Inflammatory macrophage treated with lipopolysaccharide for 4 hours (primary cell): ENCODE measurements at places on chromosomes 2 and 18.

DNA sequence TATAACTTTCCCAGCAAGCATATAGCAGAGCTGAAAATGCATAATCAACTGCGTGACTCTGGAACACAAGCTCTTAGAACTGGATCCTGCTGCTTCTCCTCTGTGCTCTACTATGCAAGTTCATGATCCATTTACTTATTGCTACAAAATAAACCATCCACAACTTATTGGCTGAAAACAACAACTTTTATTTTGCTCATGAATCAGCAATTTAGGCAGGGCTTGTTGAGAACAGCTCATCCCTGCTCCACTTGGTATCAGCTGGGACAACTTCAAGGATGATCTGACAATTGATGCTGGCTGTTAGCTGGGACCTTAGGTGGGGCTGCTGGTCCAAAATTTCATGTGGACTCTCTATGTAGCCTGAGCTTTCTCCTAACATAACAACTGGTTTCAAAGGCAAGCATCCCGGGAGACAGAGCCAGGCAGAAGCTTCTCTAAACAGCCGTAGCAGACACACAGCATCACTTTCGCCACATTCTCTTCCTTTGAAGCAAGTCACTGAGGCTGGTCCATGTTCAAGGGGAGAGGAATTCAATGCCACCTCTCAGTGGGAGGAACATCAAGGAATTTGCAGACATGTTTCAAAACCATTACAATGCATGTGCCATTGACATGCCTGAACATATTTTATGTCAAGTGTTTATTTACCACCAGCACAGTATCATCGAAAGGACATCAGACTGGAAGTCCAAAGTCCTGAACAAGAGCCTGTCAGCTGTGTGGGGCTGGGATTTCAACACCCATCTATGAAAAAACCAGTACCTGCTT, 153.1 kb upstream of the PKDCC start:
- DNase-seq: no peak

DNA sequence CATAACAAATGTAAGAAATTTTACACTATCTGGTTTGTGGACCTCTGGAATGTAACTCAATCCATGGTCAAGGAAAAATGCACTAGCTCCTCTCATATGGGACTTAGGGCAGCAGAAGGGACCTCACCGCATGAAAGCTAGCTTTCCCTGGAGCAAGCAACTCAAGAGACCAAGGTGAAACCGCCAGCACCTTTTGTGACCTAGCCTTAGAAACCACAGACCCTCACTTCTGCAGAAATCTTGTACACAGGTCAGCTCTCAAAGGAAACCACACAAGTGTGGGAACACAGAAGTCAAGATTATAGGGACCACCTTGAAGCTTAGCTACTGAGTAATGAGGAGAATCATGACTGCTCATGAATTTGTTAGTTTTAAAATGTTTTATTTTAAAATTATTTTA, 222.5 kb downstream of the DLGAP1 start:
- no peak for DNase-seq

- no peak for DNase-seq
Measured at GRCh38 chr2:234372506-234372905, 124.4 kb downstream of the ARL4C start.

DNA sequence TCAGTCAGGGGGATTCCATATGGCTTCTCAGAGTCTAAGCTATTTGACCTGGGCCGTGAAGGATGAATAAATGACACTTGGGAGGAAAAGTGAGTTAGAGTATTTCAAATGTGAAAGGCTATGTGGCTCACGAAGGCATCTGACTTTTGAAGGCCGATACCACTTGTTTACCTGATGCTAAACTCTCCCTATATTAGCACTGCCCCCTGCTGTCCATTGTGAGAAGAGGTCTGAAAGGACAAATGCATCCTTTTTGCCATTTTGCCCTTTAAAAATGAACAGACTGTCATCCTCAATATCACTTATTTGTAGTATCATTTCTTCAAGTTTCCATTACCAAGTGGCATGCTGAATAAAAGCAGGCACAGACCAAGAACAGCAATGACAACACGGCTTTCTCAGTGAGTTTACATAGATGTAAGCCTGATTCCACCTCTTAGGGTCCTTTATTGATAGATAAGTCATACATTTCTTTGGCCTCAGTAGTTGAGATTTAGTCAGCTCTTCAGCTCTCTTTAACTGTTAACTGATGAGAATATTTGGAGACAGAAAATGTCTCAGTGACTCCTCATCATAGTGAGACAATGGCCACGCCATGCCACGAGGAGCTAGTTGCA, 40.1 kb downstream of the DOCK10 start:
- peak; percentile 77 for DNase-seq

DNA sequence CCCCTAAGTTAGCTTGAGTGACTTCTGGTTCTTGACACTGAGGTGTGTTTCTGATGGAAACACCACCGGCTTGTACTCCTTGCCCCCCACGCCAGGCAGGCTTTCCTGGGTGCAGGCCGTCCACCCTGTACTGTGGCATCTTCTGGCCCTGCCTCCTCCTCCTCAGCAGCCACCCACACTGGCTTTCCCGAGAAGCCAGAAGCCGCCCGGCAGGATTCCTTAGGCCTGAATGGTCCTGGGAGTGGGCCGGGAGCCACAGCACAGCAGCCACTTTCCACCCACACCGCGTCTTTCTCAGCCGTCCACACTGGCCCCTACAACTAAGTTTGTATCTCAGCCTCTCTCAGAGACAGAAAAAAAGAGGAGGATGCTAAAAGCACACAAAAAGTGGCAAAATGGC, 2.1 kb upstream of the HSBP1L1 start:
- no peak for DNase-seq

DNA sequence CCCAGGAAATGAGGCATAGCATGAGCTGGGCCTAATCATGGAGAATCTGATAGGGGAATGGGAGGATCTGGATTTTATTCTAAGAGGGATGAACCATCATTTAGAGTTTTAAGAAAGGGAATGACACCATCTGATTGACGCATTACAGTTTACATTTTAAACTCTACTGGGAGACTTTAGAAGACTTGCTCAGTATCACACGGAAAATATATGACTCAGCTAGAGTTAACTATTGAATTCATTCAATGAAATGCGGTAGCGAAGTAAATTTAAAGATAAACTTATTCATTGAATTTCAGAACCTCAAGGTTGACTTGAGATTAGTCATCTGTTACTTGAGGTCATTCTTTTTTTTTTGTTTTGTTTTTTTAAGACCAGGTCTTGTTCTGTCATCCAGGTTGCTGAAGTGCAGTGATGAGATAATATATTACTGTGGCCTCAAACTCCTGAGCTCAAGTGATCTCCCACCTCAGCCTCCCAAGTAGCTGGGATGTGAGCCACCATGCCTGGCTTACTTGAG, 25.0 kb downstream of the MC4R start:
- DNase-seq: no peak
